ENCODE measurements at places on chromosomes 12 and 14.

DNA sequence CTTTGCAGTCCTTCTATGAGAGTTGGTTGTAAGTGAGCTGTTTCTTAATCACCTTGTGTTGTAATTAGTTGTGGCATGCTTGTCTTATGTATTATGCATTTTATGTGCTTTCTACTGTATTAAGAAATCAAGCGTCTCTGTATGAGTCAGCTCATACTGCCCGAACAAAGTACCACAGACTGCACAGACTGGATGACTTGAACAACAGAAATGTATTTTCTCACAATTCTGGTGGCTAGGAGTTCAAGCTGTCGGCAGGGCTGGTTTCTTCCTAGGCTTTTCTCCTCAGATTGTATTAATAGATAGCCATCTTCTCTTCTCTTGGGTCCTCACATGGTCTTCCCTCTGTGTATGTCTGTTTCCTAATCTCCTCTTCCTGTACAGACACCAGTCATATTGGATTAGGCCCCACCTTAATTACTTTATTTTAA lies 77.7 kb downstream of the FLRT2 start:
- DNase-seq = peak; percentile 93

DNA sequence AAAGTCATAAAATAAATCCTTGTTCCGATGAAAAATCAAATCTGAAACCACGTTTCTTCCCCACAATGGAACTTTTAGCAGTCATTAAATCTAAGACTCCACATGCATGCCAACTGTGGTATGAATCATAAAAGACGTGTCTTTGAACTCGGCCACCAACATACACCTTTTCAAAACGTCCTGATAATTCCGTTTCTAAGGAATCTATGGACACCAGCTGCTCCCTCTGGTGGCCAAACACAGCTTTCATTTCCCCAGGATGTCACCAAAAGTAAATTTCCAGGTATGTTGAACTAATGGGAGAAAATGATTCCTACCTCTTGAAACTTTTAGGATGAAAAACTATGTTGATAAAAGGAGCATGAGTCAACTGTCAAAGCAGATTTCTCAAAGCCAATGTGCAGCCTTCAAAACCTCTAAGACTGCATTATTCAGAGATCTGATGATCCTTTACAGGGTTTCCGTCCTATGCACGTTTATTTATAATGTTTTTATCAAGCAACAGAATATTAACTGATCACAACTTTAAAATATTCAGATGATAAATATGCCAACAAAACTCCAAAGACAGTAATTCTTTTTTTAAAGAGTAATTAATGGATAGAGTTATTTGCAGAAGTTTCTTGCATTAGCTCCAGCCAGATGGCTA lies 96.2 kb downstream of the CIT start:
- peak; percentile 40 for DNase-seq

GRCh38 chr14:63951021-63951420 lies 98.2 kb downstream of the SYNE2 start:
- DNase-seq = no peak

DNA sequence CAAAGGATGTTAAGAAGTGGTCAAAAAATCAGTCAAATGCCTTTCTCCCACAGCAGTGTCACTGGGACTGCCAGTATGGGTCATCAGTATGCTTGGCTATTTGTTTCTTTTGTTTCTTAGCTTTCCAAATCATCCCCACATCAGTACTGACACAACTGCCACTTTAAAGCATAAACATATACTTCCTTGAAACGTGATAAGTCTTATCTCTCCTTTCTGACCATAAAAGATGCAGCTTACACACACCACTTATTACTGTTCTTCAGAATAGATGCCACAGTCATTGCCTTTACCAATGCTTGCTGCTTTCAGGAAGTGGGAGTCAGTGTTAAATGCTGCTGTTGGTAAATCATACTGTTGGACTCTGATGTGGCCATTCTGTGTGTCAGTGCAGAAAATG lies 18.6 kb upstream of the GARIN2 start:
- no peak for DNase-seq

- no peak for DNase-seq
Measured at GRCh38 chr14:97306760-97307246, 509.6 kb downstream of the VRK1 start.

DNA sequence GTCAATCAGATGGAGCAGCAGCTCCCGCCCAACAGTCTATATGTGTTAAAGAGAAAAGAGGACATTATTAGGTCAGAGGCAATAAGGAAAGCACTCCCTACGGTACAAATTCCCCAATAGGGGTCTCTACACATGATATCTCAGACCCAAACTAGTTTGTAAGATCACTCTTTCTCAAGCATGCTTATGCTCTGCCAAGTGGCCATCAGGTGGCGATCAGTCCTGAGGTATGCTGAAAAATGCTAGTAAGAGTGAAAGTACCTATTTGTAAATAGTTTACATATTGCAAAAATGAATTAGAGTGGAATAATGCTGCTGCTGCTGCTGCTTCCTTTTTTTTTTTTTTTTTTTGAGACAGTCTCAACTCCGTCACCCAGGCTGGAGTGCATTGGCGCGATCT lies 61.0 kb downstream of the CPM start:
- peak; percentile 25 for DNase-seq

- DNase-seq = no peak
Measured at GRCh38 chr14:79525416-79525815, 685.9 kb downstream of the DIO2 start.

DNA sequence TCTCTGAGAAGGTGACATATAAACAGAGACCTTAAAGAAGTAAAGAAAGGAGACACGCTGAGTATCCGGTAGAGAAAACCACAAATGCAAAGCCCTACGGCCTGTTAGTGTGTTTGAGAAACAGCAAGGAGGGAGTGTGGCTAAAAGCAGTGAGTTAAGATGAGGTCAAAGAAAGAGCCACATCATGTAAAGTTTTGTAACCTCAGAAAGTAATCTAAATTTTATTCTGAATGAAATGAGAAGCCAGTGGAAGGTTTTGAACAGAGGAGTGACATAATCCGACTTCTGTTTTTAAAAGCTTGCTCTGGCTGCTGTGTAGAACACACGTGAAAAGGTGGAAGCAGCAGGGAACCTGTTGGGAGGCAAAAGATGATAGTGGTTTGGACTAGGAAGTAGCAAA lies 32.6 kb downstream of the PPP2R5E start:
- peak; percentile 5 for DNase-seq

- no peak for DNase-seq
Measured at GRCh38 chr14:32171469-32171868, 30.4 kb upstream of the RNU6-7 start.

- DNase-seq = no peak
Measured at GRCh38 chr14:29706700-29707099, 220.9 kb downstream of the PRKD1 start.

DNA sequence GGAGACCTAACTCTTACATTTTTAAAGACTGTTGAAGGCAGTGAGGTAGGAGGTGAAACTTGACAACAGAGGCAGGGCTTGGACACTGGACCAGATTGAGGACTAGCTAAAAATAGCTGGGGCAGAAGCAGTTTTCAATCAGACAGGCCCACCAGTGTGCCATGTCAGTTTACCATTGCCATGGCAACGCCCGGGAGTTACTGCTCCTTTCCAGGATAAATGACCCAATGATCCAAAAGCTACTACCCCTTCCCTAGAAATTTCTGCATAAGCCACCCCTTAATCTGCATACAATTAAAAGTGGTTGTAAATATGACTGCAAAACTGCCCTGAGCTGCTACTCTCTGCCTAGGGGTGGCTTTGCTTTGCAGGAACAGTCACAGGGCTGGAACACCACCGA lies 53.2 kb upstream of the PKP2 start:
- no peak for DNase-seq

DNA sequence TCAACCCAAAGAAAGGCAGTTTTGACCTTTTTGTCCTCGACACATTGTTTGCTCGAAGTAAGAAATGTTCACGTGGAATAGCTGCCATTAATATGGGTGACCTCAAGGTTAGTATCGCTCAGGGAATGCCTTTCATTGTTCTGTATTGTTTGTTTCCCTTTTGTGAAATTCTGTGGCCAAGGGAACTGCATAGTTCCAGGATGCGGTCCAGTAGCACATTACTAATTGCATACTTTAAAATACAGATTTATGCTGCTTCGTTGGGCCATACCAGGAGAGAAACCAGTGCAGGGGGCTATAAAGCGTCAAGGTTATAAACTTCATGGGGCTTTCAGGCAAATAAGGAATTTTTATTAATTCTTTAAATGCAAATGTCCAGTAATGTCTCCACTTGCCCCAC lies 73.3 kb upstream of the USP44 start:
- no peak for DNase-seq

DNA sequence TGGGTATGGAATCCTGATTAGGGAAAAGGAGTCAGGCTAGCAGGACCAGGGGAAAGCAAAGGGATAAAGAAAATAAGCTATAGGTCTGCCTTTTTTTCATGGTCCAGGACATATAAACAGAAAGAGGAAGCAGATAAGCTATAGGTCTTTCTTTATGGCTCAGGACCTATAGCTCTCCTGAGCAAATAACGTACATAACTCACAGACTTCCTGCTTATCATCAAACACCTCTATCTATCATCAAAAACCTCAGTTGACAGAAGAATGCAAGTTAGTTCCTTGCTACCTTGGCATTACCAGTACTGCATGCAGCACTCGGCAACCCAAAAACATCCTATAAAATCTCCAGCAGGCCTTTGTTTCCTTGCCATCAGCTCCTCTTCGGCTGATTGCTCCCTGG lies 238.7 kb upstream of the OR4E1 start:
- DNase-seq = no peak

GRCh38 chr12:83629931-83630330 lies 943.2 kb downstream of the TMTC2 start:
- DNase-seq = no peak

GRCh38 chr12:132228476-132229192 lies 84.4 kb downstream of the NOC4L start:
- no peak for DNase-seq

DNA sequence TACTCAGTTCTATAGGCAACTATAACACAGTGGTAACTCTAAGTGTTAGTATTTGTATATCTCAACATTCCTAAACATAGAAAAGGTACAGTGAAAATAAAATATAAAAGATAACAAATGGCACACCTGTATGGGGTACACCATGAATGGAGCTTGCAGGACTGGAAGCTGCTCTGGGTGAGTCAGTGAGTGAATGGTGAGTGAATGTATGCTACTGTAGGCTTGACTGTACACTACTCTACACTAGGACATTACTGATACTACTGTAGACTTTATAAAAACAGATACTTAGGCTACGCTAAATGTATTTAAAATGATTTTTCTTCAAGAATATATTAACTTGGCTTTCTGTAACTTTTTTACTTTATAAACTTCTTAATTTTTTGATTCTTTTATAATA lies 25.5 kb downstream of the TEAD4 start:
- DNase-seq = no peak

DNA sequence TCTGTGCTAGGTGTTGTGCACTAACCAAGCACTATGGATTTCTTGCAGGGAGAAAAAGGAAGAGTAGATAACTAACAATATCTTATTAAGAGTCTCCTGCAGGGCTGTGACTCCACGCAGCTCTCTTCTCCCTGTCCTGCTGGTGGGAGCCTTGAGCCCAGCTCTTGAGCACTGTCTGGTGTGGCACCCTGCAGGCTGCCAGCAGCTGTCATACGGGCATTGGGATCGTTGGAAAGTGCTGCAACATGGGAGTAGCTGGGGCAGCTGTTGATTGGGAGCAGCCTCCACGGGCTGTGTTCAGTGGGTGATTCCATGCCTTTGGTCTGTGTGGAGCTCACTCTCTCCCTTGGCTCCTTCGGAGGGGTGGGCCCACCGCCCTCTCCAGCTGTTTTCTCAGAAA lies 125.3 kb downstream of the FBXL14 start:
- peak; percentile 61 for DNase-seq

DNA sequence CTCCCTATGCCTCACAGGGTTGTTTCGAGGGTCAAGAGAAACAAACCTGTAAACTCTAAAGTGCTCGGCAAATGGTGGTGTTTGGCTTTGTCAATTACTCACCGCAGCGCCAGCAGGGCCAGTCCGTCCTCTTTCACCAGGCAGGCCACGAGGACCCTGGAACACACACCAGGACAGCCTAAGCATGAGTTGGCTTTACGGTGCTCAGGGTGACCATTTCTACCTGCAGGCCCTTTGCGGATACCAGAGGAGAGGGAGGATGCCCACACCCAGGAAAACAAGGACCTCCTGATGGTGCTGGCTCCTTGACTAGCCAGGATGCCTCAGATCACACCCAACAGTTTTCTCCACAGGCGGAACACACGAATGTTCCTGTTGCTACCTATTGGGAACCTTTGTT lies 11.5 kb downstream of the COL2A1 start:
- no peak for DNase-seq

DNA sequence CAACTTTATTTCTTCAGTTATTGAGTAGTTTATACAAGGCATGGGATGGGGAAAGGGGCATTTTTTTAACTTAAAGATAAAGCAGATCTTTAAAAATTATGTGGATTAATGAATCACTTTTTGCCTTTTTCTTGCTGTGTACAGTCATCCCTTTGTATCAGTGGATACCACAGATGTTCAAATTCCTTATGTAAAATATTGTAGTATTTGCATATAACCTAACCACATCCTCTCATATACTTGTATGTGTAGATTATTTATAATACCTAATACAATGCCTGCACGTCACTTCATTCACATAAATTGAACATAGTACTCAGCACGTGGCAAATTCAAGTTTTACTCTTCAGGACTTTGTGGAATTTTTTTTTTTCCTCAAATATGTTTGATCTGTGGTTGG lies 66.5 kb upstream of the MON2 start:
- DNase-seq = no peak

DNA sequence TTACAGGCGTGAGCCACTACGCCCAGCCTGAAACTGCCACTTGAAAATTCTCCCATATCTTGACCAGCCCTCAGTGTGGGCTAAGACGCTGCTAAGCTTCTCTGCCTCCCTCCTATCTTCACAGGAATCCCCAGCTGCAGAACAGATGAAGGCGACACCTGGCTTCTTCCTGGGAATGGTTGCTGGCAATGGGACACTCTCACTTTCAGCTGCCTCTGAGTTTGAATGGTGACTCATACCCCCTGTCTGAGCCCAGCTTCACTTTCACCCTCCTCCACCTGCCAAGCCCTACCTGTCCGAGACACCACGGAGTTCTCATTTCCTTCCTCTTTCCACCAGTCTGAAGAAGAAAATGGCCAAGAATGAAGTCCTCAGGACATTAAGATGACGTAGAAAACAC lies 18.3 kb upstream of the VASH1 start:
- DNase-seq = no peak

GRCh38 chr12:103588680-103589079 lies 1.6 kb downstream of the STAB2 start:
- no peak for DNase-seq

DNA sequence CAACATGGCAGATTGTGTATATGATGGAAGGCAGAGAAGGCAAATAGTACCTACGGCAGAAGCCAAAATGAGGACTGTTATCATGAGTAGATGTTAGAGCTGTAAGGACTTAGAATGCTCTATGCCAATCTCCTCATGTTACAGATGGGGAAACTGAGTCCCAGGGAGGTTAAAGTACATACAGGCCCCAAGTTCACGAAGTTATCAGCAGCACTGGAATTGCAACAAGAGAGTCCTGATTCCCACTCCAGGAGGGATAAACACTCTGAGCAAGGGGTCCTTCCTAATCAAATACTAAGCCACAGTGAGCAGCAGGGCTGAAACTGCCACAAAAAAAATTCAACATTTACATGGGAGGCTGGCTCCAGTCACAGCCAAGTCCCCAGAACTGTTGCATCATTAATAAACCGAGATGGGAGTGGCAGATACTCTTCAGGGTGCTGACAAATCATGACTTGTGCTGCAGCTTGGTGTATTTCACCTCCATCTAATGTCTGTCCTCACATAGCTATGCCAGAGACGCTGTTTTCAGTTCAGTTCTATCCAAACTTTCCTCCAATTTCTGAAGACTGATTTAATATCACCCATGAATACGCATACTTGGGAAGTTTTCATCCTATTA lies 24.2 kb downstream of the NUAK1 start:
- no peak for DNase-seq
